DMS 273 treated with DMSO at 0.1 percent for 48 hours (cell line): ENCODE measurements at places on chromosomes 5 and 9.

- no peak for DNase-seq
These were observed 21.2 kb upstream of the MLANA start for GRCh38 chr9:5869315-5870019.

DNA sequence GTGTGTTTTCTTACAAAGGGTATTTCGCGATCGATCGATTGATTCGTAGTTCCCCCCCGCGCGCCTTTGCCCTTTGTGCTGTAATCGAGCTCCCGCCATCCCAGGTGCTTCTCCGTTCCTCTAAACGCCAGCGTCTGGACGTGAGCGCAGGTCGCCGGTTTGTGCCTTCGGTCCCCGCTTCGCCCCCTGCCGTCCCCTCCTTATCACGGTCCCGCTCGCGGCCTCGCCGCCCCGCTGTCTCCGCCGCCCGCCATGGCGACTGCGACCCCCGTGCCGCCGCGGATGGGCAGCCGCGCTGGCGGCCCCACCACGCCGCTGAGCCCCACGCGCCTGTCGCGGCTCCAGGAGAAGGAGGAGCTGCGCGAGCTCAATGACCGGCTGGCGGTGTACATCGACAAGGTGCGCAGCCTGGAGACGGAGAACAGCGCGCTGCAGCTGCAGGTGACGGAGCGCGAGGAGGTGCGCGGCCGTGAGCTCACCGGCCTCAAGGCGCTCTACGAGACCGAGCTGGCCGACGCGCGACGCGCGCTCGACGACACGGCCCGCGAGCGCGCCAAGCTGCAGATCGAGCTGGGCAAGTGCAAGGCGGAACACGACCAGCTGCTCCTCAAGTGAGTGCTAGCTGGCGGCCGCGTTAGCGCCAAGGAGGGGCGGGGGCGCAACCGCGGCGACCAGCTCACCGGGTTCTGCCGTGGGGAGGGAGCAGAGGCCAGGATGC, 480 bp downstream of the LMNB1 start:
- peak; percentile 23 for DNase-seq

DNA sequence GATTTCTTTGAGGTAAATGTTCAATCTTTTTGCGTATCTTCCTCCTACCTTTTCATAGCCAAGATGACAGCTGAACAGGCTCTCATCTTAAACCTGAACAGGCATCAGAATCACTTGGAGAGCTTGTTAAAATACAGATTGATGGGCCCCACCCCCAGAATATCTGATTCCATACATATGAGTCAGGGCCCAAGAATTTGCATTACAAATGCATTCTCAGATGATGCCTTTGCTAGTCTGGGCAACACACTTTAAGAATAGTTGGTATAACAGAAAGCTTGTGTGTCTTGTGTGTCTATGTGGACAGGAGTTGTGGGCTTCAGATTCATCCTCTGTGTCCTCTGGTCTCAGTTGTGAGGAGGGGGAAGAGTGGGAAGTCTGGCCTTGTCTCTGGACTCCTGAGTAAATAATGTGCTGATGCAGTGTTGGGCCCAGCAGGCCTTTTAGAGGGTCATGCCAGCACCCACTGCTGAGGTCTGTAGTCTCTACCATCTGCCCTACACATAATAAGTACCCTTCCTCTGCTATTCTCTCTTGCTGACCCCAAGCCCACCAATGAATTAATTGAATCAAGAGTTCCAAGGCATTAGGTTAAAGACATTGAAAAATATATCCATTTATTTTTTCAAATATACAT, 43.1 kb downstream of the PTCD2 start:
- DNase-seq: no peak

DNA sequence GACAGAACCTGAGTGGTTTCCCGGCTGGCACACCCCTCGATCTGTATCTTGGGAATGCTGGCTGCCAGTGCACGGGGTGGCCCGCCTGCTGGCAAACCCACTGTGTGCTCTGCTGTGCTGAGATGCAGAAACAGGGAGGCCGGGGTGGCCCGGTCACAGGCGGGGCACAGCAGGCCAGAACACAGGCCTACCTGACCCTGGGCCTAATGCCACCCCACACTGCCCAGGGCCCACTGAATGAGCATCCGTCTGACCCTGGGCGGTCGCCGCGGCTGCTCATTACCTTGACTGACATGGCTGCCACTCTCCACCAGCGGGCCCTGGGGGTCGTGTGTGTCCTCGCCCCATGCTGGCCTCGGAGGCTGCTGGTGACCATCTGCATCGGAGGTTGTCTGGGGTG, 14.2 kb upstream of the QSOX2 start:
- DNase-seq: no peak

DNA sequence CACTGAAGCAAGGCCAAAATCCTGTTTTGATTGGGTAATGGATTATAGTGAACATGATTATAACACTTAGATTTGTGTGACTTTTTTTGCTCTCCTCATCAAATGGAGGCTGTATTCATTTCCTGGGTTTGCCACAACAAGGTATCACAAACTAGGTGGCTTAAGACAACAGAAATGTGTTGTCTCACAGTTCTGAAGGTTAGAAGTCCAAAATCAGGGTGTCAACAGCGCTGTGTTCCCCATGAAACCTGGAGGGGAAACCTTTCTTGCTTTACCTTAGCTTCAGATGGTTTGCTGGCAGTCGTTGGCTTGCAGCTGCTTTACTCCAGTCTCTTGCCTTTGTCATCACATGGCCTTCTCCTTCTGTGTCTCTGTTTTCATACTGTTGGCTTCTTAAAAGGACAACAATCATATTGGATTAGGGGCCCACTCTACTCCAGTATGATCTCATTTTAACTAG, 32.4 kb downstream of the CDC42SE2 start:
- DNase-seq: no peak

DNA sequence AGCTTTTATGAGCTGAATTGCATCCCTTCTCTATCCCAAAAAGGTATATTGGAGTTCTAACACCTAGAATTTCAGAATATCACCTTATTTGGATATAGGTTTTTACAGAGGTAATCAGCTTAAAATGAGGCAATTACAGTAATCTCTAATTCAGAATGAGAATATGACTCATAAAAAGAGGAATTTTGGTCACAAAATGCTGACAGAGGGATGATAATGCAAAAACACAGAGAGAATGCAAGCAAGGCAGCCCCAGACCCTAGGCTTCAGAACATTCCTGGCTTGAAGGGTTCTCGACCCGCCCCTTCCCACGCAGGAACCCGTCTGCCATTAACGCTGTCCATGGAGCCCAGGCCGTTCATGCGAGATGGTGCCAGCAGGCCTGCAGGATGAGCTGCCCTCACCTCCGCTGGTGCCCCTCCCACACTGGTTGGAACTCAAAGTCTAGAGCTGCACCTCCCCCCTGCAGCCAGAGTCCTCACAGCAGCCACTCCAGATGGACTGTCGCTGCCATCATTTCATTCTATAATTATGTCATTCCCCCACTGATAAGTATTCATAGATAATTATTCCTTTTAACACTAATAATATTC, 1173.4 kb upstream of the ACO1 start:
- peak; percentile 41 for DNase-seq

DNA sequence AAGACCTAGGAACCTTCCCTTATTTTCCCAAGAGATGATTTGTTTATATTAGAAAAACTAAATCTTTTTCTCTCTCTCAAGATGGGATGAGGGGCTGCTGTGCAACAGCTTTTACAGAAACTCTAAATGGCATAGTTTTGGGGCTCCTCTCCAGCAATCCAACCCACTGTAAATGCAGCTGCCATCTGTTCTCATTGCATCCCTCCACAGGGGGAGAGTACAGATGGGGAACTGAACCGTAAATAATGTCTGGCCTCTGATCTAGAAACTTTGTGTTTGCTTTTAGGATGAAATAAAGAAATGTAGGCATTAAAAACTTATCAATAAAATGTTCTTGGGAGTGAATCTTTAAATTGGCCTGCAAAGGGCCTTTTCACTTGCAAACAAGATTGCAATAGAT, 291.4 kb downstream of the MCTP1 start:
- peak; percentile 68 for DNase-seq

DNA sequence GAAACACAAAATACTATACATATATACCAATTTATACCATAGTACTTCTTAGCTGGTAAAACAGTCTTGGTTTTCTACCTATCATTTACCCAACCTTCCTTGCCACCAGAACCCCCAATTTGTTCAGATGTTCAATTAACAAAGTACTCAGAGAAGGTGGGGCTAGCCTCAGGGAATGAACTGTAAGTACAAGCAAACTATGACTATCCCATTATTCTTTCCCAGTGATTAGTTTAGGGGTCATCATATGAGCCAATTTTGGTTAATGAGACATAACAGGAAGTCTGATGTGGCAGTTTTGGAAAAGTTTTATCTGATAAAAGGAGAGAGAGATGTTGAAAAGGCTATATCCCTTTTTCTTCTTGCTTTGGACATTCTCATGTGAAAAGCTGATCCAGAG, 125.8 kb downstream of the DTWD2 start:
- no peak for DNase-seq

GRCh38 chr5:116032094-116032517, at the start of gene ARL14EPL:
ARL14EPL (plus strand) TSS chr5:116032472; CDS start chr5:116051466, 18,994 bp downstream.
- peak; percentile 27 for DNase-seq

- DNase-seq: no peak
These were observed 477.7 kb upstream of the C9orf72 start for GRCh38 chr9:28050941-28051340.

GRCh38 chr5:6652025-6652424, 18.8 kb downstream of the SRD5A1 start:
- DNase-seq: no peak

DNA sequence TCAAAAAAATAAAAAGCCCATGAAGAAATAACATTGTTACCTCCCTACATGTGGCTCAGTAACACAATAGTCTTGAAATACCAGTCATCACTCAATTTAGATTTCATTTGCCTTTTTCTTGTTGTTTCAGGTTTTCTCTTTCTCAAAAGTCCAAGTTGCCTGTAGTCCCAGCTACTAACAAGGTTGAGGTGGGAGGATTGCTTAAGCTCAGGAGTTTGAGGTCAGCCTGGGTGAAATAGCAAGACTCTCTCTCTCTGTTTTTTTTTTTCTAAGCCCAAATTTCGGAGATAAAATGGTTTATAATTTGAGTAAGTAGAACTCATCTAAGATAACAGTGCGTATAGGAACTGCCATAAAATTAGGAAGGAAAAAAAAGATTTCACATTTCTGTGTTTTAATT, 17.5 kb upstream of the NDUFS4 start:
- no peak for DNase-seq

DNA sequence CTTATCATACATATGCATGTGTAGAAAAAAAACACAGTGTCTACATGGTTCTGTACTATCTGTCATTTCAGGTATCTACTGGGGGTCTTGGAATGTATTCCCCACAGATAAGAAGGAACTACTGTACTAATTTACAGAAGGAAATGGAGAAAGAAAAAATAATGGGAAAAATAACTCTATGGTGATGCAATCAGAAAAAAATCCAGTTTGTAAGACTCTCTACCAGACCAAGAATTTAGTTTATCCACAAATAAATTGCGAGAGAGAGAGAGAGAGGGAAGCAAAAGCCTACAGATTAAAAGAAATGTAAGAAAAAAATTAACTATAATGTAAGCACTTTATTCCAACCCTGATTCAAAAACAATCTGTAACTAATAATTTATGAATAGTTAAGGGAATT, 708.6 kb upstream of the ZNF608 start:
- DNase-seq: no peak
